Natural killer cell (primary cell): ENCODE measurements at places on chromosomes 11 and 22. TPM values are rescaled to one million over a fixed set of nuclear protein-coding genes. Genes with fewer than 3 reads are reported as not detected.
A peak's percentile ranks its signal among the peaks of the same experiment; 100 is the strongest.

DLG2 gene
- 2.9 TPM for total RNA-seq

IFITM10 gene
- total RNA-seq, result 5.5 TPM

KDELR3 gene
- total RNA-seq, result not detected

CHRNA10 gene
- total RNA-seq, result 0.45 TPM

MS4A12 gene
- total RNA-seq, result not detected

DNA sequence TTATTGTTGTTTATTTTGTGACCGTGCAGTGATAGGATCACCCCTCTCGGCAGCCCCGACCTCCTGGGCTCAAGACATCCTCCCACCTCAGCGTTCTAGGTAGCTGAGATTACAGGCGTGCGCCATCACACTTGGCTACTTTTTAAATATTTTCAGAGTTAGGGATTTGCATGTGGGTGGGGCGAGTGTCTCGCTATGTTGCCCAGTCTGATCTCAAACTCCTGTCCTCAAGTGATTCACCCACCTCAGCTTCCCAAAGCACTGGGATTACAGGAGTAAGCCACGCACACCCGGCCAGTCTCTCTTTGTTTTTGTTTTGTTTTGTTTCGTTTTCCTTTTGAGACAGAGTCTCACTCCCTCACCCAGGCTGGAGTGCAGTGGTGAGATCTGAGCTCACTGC is 1.2 kb upstream of the INTS5 start:
- H3K36me3 ChIP-seq, result peaks cover 6% of the 10 kb centered on the region
- no peaks in the 10 kb centered on the region for H3K27me3 ChIP-seq
- H3K4me1 ChIP-seq, result peaks cover 22% of the 10 kb centered on the region
- peak; percentile 5 for DNase-seq
- no peak overlapping the region for H3K4me3 ChIP-seq

- H3K27ac ChIP-seq, result no peak overlapping the region
- H3K4me3 ChIP-seq, result no peak overlapping the region
- H3K4me1 ChIP-seq, result no peaks in the 10 kb centered on the region
- H3K27me3 ChIP-seq, result no peaks in the 10 kb centered on the region
These were observed 98.7 kb upstream of the CRYBB3 start for GRCh38 chr22:25100948-25101347.

- peaks cover 44% of the 10 kb centered on the region for H3K4me1 ChIP-seq
- peak overlapping the region; percentile 47 for H3K27ac ChIP-seq
- peaks cover 10% of the 10 kb centered on the region for H3K36me3 ChIP-seq
- DNase-seq, result peak; percentile 65
These were observed 1.3 kb upstream of the HDAC10 start for GRCh38 chr22:50252082-50253045.

GRCh38 chr11:74478877-74479731 is 11.8 kb upstream of the KCNE3 start:
- H3K27ac ChIP-seq, result no peak overlapping the region
- DNase-seq, result no peak
- peaks cover 4% of the 10 kb centered on the region for H3K27me3 ChIP-seq

- no peak overlapping the region for H3K4me3 ChIP-seq
- H3K4me1 ChIP-seq, result no peaks in the 10 kb centered on the region
- no peak for DNase-seq
- H3K27ac ChIP-seq, result no peak overlapping the region
- no peaks in the 10 kb centered on the region for H3K36me3 ChIP-seq
These were observed 854.3 kb downstream of the KCNA4 start for GRCh38 chr11:29162491-29162890.

DNA sequence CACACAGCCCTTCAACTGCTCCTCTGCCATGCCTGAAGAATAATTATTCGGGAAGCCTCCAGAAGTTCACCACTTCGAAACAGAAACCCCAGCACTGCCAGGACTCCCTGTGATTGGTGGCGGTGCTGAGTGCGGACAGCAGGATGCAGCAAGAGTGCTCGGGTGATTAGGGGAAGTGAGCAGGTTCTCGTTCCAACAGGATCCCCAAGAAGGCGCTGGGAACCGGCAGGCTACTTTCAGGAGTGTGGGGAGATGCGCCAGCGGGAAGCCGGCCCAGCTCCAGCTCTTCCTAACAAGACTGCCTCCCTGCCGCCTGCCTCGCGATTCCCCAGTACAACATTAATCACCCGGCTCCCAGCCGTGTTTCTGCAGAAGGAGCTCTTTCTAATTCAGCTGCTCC is 630.2 kb downstream of the BRD1 start:
- H3K27me3 ChIP-seq, result no peaks in the 10 kb centered on the region
- no peaks in the 10 kb centered on the region for H3K36me3 ChIP-seq
- no peak for DNase-seq

DNA sequence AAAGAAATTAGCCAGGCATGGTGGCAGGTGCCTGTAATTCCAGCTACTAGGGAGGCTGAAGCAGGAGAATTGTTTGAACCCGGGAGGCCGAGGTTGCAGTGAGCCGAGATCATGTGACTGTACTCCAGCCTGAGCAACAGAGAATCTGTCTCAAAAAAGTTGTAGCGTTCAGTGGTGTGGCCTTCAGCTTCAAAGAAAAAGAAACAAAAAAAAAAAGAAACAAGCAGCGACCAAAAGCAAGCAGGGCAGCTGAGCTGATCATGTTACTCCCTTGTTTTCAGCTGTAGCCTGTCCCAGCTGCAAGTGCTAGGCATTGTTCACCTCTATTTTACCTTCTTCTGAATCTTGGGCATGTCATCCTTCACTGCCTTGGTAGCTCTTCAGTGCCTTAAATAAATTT is 37.0 kb downstream of the SFI1 start:
- H3K4me3 ChIP-seq, result no peak overlapping the region
- H3K4me1 ChIP-seq, result no peaks in the 10 kb centered on the region
- H3K36me3 ChIP-seq, result peaks cover 8% of the 10 kb centered on the region
- DNase-seq, result peak; percentile 17
- no peaks in the 10 kb centered on the region for H3K27me3 ChIP-seq
- no peak overlapping the region for H3K27ac ChIP-seq

DNA sequence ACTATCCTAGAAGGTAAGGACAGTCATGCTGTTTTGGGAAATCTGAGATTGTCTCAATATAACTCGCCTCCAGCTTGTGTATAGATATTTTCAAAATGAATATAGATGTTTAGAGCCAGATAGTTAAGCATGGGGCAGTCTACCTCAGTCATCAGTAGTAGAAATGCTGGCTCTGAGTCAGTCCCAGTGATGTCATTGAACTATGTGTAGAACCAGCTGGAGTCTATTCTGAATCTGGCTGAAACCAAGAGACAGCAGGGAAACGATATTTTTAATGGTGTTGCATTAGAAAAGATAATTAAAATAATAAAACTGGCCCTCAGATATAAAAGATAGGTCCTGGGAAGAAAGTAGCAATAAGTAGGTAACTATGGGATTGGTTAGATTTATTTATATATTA is 25.9 kb downstream of the PIWIL4 start:
- no peak for DNase-seq
- H3K36me3 ChIP-seq, result no peaks in the 10 kb centered on the region
- no peak overlapping the region for H3K27ac ChIP-seq
- no peaks in the 10 kb centered on the region for H3K4me1 ChIP-seq
- no peak overlapping the region for H3K4me3 ChIP-seq
- no peaks in the 10 kb centered on the region for H3K27me3 ChIP-seq

DNA sequence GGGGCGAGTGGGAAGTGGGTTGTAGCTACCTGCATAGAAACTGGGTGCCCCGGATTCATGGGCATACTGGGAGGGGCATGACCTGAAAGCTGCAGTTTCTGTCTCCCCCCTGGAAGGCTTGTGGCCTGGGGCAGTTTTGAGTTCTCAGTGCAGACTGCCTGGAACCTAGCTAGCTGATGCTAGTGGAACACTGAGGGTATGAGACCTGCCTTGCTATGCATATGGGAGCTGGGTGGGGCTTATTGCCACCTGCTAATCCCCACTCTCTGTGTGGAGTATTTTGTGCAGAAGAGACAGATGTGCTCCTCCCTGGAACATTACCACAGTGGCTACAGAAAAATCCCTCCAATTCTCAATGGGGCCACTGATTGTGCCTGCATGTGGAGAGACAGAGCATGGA is 11.7 kb upstream of the OR56B4 start:
- no peak overlapping the region for H3K4me3 ChIP-seq
- DNase-seq, result no peak
- H3K36me3 ChIP-seq, result no peaks in the 10 kb centered on the region
- no peak overlapping the region for H3K27ac ChIP-seq
- peaks cover 2% of the 10 kb centered on the region for H3K27me3 ChIP-seq

DNA sequence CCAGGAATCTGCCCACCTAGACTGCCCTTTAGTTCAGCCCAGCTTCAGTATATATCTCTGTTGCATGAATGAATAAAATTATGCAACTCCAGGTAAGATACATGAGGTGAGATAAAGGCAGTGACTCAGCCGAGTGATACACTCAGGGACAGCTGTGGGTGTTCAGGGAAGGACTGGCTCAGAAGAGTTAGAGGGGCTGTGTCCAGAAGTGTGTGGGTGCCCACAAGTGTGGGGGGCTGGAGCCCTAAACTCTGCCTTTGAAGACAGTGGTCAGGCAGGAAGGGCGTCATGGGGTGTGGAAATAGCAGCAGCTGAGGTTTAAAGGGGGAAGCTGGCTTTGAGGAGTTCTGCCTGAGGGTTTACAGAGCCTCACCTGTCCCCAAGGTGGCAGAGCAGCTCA is 8.3 kb downstream of the FTH1 start:
- H3K36me3 ChIP-seq, result peaks cover 2% of the 10 kb centered on the region
- H3K27ac ChIP-seq, result no peak overlapping the region
- H3K27me3 ChIP-seq, result peaks cover 16% of the 10 kb centered on the region
- no peak overlapping the region for H3K4me3 ChIP-seq

GRCh38 chr11:5689551-5689983 is at the start of gene TRIM22:
TSS of gene TRIM22 (plus strand) at chr11:5689790. CDS start at chr11:5696233, 6,443 bp downstream.
- peak; percentile 43 for DNase-seq
- H3K4me1 ChIP-seq, result peaks cover 28% of the 10 kb centered on the region
- no peaks in the 10 kb centered on the region for H3K27me3 ChIP-seq
- peak within 1 kb of the TSS; percentile 79 for H3K4me3 ChIP-seq
- H3K27ac ChIP-seq, result peak within 1 kb of the TSS; percentile 92

GRCh38 chr11:68293708-68294107 is 18.7 kb upstream of the LRP5 start:
- H3K36me3 ChIP-seq, result no peaks in the 10 kb centered on the region
- no peak overlapping the region for H3K27ac ChIP-seq
- H3K27me3 ChIP-seq, result peaks cover 4% of the 10 kb centered on the region
- DNase-seq, result no peak
- H3K4me1 ChIP-seq, result peaks cover 10% of the 10 kb centered on the region
